Activated T-helper 1 cell treated with Interleukin-2 at 50 U/mL for 16 hours (primary cell): ENCODE measurements at places on chromosomes 1 and 21.

GRCh38 chr1:74193908-74194307 is 4.1 kb downstream of the LRRIQ3 start:
- DNase-seq, result no peak

- no peak for DNase-seq
These were observed 2.2 kb downstream of the LAMC2 start for GRCh38 chr1:183188240-183188639.

DNA sequence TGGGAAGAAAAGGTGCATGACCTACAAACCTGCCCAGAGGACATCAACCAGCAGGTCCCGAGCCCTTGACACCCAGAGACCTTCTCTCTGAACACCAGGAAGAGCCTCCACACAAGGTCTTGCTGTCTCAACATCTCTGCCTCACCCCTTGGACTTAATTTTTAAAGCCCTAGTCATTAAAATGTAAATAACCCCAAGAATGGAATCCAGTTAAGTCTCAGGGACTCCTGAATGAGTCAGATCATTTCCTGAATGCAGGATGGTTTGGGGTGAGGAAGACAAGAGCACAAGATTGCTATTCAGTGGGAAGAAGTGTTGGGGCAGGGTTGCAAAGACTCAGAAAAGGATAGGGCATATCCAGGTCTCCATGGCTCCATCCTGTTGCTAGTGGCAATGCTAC is 17.8 kb upstream of the GRIK3 start:
- no peak for DNase-seq

GRCh38 chr1:18924221-18924691 is 21.9 kb upstream of the ALDH4A1 start:
- DNase-seq, result no peak

- DNase-seq, result no peak
These were observed 7.2 kb downstream of the CD34 start for GRCh38 chr1:207903767-207904166.

GRCh38 chr1:183694066-183694465 is 41.0 kb upstream of the APOBEC4 start:
- no peak for DNase-seq

- no peak for DNase-seq
These were observed 56.7 kb downstream of the SLC37A1 start for GRCh38 chr21:42570362-42570761.

- no peak for DNase-seq
These were observed 85.0 kb upstream of the KCTD3 start for GRCh38 chr1:215482079-215482478.

GRCh38 chr1:186882372-186883134 is 53.8 kb downstream of the PLA2G4A start:
- no peak for DNase-seq
